Activated naive CD8-positive, alpha-beta T cell treated with anti-CD3 and anti-CD28 coated beads, Interleukin-2, amount 50 U/mL, for 16 hours (primary cell): ENCODE measurements at places on chromosomes 16 and 17.

DNA sequence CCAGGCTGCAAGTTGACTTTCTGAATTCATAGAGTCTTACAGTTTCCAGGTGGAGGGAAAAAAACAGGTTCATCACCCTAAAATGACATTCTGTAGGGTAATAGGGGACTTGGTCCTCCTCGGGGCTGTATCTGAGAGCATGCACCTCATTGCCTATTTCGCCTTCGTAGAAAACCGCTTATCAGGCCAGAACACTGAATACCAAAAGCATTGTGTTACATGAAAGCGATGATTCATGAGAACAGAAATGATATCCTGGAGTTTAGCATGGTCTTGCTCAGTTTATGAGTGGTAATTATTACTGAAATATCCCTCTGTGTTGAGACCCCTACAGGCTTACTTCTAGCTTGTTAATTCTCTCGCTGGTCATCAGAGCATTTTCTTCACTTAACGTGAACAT lies 61.4 kb upstream of the ARHGAP44 start:
- DNase-seq, result no peak

DNA sequence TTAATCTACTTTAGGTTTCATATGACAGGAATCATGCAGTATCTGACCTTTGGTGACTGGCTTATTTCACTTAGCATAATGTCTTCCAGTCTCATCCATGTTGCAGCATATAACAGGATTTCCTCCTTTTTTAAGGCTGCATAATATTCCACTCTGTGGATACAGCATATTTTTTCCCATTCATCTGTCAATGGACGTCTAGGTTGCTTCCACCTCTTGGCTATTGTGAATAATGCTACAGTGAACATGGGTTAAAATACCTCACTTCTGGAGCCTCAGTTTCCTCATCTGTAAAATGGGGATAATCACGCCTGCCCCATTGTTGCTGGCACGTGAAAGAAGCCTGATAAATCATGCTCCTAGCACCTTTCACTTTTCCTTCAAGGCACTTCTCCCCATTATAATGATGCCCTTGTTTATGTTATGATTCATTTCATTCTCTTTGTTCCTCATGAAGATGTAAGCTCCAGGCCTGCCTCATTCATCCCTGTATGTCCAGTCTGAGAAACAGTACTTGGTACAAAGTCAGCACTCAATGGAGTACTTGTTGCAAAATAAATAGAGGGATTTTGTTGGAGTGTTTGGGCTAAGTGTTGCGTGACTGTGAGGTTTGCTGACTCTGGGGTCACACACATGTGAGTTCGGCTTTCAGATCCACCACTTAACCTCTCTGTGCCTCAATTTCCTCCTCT lies 59.6 kb downstream of the ABAT start:
- DNase-seq, result no peak

- no peak for DNase-seq
Measured at GRCh38 chr17:44220213-44221083, 973 bp upstream of the UBTF start.

DNA sequence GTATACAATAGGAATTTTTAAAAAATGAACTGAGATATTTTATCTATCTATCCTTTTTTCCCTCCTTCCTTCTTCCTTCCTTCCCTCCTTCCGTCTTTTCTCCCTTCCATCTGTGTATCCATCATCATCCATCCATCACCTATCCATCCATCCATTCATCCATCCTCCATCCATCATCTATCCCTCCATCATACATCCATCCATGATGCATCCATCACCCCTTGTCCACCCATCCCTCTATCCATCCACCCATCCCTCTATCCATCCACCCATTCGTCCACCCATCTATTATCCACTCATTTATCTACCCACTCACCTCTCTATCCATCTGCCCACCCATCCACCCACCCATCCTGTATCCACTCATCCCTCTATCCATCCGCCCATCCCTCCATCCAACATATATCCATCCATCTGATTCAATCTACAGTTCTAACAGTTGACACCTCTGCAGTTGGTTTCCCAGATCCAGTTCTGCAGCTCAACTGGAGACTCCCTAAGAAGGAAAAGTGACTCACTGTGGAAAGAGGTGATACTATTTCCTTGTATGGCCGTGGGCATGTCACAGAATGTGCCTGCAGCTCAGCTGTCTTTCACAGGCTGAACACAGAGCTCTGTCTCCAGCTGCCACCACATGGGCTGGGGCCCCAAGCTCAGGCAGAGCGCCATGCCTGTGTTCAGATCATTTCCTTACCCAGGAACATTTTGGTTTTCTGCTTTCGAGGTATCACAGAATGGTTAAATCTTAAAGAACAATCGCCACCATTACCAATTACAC lies 130.8 kb downstream of the XYLT1 start:
- DNase-seq, result no peak

DNA sequence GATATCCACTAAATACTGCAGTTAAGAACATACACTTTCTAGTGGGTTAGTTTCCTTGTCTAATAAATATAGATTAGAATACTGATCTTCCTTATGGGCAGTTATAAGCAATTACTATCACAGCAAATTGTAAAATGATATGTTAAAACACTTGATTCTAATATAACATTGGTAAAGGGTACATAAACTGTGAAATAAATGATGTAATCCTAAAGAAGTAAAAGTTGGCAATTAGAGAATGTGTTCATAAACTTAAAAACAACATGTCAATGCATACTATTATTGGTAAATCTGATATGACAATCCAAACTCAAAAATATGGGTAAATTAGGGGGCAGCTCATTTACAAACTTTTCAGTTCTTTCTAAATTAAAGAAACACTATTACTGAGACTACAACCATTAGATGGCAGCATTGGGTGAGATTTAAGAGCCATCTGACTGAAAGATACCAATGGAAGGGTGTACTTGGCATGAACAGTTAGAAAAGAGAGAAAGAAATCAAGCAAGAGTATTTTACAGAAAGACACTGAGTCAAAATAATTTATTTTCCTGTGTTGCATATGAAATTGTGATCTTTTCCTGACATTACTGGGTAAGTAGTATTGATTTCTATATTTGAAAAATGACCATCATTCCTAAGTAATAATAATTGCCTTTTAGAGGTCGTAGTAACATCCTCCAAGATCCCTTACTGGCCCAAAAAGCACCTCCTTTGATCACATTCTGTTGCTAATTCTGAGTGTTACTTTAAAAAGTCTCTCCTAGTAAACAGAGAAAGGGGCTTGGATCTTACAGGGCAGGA lies 119.6 kb downstream of the SPAG9 start:
- no peak for DNase-seq

GRCh38 chr16:68468842-68469241 lies 20.5 kb upstream of the SMPD3 start:
- no peak for DNase-seq

DNA sequence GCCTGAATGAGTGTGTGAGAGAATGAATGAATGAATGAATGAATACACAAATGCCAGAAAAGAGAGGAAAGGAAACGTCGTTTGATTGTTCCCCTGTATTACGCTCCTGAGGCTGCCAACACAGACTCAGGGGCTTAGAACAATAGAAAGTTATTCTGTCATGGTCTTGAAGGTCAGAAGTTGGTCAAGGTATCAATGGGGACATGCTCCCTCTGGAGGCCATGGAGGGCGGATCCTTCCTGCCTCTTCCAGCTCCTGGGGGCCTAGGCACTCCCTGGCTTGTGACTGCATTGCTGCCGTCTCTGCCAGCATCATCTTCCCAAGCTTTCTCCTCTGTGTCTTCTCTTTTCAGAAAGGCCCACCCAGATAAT lies 1.5 kb upstream of the SLC38A8 start:
- no peak for DNase-seq

- no peak for DNase-seq
Measured at GRCh38 chr17:48052956-48053757, 5.0 kb downstream of the NFE2L1 start.

- DNase-seq, result no peak
Measured at GRCh38 chr16:11554053-11554452, 32.7 kb downstream of the LITAF start.

DNA sequence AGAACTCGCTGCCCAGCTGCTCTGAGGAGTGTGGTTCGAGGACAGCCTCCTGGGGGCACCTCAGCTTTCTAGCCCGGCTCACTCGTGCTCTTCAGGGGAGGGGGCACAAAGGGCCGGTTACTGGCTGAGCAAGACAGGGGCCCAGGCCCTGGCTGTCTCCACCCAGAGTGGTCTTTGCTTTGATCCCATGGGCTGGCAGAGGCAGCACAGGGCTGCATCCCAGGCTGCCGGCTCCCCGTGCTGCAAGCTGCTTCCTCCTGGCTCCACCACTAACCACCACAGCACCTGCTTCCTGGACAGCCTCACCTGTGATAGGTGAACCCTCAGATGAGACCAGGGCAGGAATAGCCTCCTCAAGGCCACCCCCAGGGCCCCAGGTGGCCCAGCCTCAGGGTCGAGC lies 6.8 kb downstream of the SPPL2C start:
- no peak for DNase-seq

GRCh38 chr17:40105861-40106759 lies 5.7 kb upstream of the NR1D1 start:
- no peak for DNase-seq

DNA sequence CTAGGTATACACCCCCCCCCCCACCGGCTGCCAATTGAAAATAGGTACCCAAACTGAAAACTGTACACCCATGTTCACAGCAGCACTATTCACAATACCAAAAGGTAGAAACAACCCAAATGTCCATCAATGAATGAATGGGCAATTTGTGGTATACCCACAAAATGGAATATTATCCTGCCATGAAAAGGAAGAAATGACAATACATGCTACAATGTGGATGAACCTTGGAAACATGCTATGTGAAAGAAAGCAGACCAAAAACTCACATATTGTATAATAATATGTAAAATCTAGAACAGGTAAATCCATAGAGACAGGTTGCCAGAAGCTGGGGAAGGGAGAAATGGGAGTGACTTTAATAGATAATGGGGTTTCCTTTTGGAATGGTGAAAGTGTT lies 417.5 kb downstream of the UTP18 start:
- no peak for DNase-seq

- no peak for DNase-seq
Measured at GRCh38 chr17:57608369-57609124, 136.6 kb downstream of the CCDC182 start.

- DNase-seq, result no peak
Measured at GRCh38 chr17:74466828-74467184, 372 bp downstream of the CD300A start.

- no peak for DNase-seq
Measured at GRCh38 chr17:19800571-19800970, 52.5 kb upstream of the ALDH3A1 start.

DNA sequence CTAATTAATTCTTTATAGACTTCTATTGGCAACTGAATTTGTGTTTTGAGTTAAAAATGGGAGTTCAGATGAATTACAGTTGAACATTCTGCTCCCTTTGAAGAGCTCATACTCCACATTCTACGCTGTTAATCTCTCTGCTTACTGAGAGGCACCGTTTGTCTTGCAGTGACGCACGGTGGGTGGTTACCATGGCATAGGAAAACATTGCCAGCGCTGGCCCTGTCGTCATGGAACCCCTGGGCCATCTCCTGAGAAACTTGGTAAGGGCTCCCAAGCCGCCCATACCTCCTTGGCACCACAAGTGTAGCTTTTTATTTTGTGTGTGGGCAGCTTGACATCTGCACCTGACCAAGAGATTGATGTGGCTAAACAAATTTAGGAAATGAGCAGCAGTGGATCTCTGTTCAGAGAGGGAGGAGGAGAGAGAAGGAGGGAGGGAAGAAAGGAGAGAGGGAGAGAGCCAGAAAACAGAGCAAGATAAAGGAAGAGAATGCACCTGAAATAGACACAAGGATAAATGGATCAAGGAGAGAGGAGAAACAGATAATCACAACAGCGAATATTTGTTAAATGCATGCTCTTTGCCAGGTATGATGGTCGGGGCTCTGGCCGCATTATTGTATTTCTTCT lies 398.5 kb downstream of the HAPSTR1 start:
- DNase-seq, result no peak

GRCh38 chr17:68102318-68102758 lies 66.8 kb downstream of the KPNA2 start:
- DNase-seq, result no peak

DNA sequence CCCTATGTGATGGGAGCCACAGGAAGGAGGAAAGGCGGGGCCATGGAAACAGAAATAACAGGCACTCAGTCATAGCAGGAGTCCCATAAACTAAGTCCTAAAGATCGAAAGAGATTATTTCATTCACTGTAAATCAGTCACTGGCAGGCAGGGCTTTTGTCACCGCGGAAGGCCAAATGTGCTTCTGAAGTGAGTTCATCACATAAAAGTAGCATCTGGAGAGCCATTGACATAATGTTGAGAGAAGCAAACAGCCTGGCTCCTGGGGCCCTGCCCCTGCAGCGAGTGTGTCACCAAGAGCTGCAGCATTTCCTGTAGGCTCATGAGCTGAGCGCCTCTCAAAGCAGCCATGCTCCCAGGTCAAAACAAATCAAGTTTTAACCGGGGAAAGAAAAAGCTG lies 476.2 kb downstream of the HAPSTR1 start:
- no peak for DNase-seq
